Immature natural killer cell (primary cell): ENCODE measurements at places on chromosomes 6 and 20. TPM values are rescaled to one million over a fixed set of nuclear protein-coding genes. Genes with fewer than 3 reads are reported as not detected.
A peak's percentile ranks its signal among the peaks of the same experiment; 100 is the strongest.

VGLL2 gene
- not detected for polyA plus RNA-seq

DNA sequence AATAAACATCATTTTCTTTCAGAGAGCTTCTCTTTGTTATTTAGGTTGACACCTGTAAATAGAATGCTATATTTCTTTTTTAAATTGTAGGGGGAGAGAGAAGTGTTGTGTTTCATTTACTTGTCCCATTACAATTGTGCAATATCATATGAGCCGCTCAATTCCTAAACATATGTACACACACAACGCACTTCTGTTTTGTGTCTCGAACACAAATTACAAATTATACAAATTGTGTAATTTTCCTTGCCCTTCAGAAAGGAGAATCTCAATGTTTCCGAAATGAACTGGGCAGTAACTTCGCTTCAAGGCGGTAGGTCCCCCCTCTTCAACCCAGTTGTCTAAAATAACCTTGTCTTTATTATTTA is 2.6 kb upstream of the ABT1 start:
- peaks cover 13% of the 10 kb centered on the region for H3K4me1 ChIP-seq
- H3K36me3 ChIP-seq, result peaks cover 5% of the 10 kb centered on the region
- DNase-seq, result no peak
- no peak overlapping the region for H3K4me3 ChIP-seq
- H3K27ac ChIP-seq, result no peak overlapping the region
- peaks cover 7% of the 10 kb centered on the region for H3K27me3 ChIP-seq

SNRNP48 gene
- polyA plus RNA-seq, result 4.2 TPM

- DNase-seq, result peak; percentile 50
- H3K27ac ChIP-seq, result peak overlapping the region; percentile 88
- H3K36me3 ChIP-seq, result peaks cover 7% of the 10 kb centered on the region
- H3K27me3 ChIP-seq, result peaks cover 3% of the 10 kb centered on the region
- H3K4me3 ChIP-seq, result peak overlapping the region; percentile 94
These were observed 801 bp downstream of the FBXL4 start for GRCh38 chr6:98946879-98947410.

DNA sequence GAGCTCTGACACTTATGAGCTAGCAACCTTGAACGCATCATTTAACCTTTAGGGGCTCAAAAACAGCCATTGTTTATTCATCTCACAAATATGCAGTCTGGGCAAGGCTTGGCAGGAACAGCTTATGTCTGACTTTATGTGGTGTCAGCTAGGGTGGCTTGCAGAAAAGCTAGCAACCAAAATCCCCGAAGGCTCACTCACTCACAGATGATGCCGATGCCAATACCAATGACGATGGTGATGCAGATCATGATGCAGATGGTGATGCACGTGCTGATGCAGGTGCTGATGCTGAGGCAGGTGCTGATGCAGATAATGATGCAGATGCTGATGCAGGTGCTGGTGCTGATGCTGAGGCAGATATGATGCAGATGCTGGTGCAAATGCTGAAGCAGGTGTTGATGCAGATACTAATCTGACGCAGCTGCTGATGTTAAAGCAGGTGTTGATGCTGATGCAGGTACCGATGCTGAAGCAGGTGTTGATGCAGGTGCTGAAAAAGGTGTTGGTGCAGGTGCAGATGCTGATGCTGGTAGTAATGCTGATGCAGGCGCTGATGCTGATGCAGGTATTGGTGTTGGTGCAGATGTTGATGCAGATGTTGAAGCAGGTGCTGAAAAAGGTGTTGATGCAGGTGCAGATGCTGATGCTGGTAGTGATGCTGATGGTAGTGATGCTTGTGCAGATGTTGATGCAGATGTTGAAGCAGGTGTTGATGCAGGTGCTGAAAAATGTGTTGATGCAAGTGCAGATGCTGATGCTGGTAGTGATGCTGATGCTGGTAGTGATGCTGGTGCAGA is 195.6 kb downstream of the NFATC2 start:
- DNase-seq, result no peak
- no peaks in the 10 kb centered on the region for H3K27me3 ChIP-seq
- no peaks in the 10 kb centered on the region for H3K4me1 ChIP-seq
- peaks cover 21% of the 10 kb centered on the region for H3K36me3 ChIP-seq

GRCh38 chr20:62472138-62472940 is 3.5 kb downstream of the GATA5 start:
- no peak overlapping the region for H3K27ac ChIP-seq
- no peak for DNase-seq
- no peak overlapping the region for H3K4me3 ChIP-seq
- H3K27me3 ChIP-seq, result peaks cover 11% of the 10 kb centered on the region
- no peaks in the 10 kb centered on the region for H3K4me1 ChIP-seq

GRCh38 chr6:217048-217659 is 75.1 kb upstream of the DUSP22 start:
- no peak overlapping the region for H3K27ac ChIP-seq
- no peaks in the 10 kb centered on the region for H3K36me3 ChIP-seq
- H3K4me1 ChIP-seq, result peaks cover 9% of the 10 kb centered on the region
- DNase-seq, result no peak
- H3K27me3 ChIP-seq, result peaks cover 5% of the 10 kb centered on the region

PPP1R14C gene
- 0.38 TPM for polyA plus RNA-seq

DNA sequence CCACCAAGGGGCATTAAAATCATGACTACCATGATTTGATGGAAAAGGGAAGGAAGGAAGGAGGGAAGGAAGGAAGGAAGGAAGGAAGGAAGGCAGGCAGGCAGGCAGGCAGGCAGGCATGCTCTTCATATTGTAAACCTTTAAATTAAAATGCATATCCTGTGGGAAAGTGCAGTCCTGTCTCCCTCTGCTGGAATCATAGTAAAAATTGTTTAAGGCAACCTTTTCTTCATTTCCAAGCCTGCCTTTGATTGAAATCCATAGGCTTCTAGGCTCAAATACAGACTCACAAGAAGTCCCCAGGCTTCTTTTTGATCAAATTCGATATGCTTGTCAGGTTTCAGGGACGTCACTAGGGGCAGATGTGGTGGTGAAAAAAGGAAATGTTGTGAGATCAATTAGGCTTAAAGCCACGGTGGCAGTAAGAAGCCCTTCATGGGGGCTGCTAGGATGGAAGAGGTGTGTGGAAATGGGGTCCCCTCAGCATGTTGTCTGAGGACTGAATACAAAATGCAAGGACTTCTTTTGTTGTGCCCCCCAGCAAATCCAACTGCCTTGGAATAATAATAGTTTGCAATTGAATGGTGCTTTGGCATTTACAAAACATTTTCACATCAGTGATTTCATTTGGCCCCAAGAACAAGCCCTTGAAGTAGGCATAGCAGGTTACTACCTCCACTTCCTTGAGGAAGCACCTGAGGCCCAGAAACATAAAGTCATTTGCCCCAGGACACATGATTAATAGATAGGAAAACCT is 25.6 kb upstream of the GABRR1 start:
- H3K27ac ChIP-seq, result no peak overlapping the region
- DNase-seq, result peak; percentile 34
- H3K4me3 ChIP-seq, result no peak overlapping the region
- H3K36me3 ChIP-seq, result no peaks in the 10 kb centered on the region

DNA sequence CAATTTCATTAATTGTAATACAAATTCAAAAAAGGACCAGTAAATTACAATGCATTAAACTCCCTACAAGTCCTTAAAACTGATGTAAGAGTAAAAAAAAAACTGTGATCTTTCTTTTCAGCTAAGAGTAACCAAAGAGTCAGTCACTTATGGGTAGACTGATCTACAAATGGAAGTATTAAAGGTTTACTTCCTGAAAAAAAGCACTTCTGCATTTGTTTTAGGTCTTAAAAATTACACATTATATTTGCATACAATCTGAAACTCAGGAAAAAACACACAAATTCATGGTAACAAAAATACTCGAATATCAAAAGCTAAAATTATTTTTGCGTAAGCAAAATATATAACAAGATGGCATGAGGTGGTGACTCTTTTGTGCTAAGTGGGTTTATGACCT is 23.5 kb downstream of the USP49 start:
- DNase-seq, result no peak
- peaks cover 1% of the 10 kb centered on the region for H3K4me1 ChIP-seq
- H3K4me3 ChIP-seq, result no peak overlapping the region
- H3K27ac ChIP-seq, result no peak overlapping the region
